ENCODE measurements at places on chromosomes 1 and 21.

GRCh38 chr1:173415490-173415889, 61.6 kb upstream of the PRDX6 start:
- DNase-seq, result no peak

- no peak for DNase-seq
These were observed 23.1 kb upstream of the RSPO1 start for GRCh38 chr1:37657620-37658412.

DNA sequence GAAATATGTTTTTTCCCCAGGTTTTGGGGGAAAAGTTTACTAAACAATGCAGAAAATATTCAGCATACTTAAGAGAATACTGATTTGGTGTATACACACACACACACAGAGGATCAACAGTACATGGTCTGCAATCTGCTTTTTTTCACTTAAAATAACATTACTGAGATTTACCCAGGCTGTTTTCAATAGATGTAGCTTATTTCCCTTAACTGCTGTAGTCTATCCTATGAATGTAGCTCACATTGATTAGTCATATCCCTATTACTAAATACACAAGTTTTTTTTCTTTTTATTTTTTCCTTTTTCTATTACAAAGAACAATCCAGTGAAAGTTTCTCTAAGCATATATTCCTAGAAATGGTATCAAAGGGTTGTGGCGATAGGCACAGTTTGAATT, 266.7 kb upstream of the GREM2 start:
- DNase-seq, result no peak

DNA sequence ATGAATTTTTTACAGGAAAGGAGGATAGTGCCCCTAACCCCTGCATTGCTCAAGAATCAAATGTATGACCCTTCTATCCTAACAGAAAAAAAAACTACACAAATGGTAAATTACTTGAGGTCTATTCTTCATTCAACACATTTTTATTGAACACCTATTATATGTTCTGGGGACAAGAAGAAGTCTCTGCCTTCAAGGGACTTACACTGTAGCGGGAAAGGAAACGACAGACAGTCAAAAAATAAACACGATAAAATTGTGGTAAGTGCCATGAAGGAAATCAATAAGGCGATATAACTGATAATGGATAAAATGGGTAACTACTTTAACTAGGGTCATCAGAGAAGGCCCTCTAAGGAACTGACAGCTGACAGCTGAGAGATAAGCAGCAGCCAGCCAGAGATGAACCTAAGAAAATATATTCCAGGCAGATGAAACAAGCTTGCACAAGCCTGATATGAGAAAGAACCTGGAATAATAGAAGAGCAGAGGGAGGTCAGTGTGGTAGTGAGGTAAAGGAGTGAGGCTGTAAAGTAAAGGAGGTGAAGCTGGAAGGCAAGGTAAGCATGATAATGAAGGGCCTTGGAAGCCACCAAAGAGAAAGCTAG, 66.4 kb downstream of the PHTF1 start:
- no peak for DNase-seq

DNA sequence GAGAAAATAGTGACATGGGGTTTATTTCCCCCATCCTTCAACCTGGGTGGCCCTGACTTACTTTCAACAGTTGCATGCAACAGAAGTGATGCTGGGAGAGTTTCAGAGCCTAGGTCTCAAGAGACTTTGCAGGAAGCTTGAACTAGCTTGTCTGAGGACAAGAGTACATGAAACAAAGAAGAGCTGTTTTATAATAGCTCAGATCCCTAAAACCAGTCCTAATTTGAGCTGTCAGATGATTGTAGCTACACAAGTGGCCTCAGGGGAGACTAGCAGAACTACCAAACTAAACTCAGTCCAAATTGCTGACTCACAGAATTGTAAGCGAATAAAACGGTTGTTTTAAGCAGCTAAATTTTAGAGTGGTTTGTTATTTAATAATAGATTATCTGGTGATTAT, 17.1 kb downstream of the RC3H1 start:
- no peak for DNase-seq

GRCh38 chr1:157367091-157367739, 185.1 kb downstream of the FCRL5 start:
- no peak for DNase-seq

- no peak for DNase-seq
These were observed 170.8 kb downstream of the SIPA1L2 start for GRCh38 chr1:232459087-232459486.

DNA sequence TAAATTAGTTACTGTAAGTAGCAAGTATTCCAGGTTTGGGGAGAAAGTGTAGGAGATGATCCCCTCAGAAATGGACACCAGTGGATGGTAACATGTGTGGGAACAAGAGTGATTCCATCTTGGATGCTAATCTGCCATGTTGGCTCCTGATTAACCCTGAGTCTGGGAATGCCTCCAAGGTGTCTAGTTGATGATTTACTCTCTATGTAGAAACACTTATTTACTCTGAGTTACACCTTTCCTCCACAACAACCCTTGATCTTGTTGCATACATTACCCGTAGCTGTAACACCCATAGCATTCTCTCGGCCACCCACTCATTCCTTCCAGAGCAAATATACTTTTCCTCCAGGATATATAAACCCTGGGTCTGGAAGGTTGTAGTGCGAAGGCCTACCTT, 315.9 kb upstream of the GREM2 start:
- no peak for DNase-seq

DNA sequence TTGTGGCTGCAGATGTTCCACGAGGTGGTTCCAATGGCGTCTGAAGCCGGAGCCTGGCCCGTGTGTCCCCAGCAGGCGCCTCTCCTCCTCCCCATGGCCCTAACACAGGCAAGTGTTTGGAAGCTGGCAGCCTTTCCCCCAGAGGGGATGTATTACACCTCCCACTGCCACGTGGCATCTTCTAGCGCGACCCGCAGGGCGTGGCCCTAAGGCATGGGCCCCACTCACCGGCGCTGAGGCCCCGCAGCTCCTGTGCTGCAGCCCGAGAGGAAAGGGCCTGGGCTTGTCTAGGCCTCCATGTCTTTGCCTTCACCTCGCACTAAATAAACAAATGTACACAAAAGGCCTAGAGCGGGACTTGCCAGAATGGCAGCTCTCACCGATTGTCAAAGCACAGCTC, 37.9 kb downstream of the SLC66A1 start:
- DNase-seq, result no peak

GRCh38 chr1:44282704-44283426, 69.6 kb downstream of the DMAP1 start:
- no peak for DNase-seq

DNA sequence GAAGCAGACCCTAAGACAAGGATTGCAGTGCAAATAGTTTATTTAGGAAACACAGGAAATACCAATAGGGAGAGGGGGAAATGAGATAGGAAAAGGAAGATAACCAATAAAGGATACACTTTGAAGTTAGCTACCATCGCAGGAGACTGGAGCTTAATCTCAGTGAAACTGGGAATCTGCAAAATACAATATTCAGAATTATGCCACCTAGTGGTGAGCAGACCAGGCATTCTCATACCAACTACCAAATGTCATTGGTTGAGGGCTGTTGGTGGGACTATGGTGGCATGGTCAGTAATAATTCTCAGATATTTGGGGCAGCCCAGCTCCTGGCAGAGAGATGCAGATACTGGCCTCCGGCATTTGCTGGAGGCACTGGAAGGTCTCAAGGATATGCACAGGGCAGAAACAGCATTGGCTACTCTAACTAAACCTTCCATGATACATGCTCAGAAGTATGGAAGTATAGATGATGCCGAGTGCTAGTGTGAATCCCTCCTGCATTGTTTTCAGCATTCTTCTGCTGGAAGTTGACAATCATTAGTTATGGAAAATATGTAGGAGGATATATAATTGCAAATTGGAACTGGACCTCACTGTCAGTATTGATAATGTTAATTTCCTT, 11.8 kb upstream of the ZFP69B start:
- DNase-seq, result no peak

DNA sequence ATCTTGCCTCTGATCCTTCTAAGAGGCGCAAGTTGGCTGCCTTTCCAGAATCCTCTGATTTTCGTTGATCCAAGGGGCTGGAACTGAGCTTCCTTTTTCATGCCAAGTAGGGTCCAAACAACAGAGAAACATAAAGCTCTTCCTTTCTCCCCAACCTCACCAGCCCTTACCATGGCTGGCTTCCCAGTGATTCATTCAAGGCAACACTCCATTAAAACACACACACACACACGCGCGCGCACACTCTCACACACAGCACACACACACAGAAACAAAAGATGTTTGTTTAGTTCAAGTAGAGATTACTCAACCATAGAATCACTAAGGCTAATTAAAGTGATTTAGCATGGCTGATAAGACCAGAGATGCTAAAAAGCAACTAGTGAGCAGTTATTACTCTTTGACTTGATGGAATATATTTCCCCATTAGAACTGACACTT, 13.0 kb upstream of the GUCA2A start:
- no peak for DNase-seq

GRCh38 chr1:229075217-229075616, 195.7 kb upstream of the RAB4A start:
- no peak for DNase-seq

DNA sequence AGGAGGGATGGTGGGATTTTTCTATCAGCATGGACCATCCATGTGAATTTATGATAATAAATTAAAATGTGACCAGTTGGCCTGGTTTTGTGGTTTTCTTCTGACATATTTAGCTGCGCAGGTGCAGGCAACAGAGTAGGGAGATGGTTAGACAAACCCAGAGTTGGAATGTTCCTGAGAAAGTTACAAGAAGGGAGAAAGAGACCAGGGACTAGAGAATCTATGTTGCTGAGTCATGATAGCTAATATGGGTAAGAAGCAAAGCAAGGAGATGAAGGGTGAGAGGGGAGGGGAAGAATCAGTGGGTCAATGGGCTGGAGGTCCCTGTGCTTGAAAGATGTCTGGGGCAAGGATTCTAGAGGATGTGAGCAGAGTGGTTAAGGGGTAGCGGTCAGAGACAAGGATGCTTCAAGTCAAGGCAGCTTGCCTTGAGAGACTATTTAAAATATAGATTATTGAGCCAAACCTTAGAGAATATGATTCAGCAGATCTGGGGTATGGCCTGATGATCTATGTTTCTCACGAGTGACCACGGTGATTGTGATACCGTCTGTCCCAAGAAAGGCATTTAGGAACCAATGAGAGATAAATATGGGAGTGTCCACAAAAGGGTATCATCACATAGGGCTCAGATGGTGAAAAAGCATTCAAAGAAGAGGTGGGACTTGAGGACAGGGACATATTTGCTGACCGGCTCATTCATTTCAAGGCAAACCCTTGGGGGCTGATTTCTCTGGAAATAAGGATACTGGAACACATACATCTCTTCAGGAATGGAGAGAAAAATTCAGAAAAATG, 219.7 kb upstream of the PLD5 start:
- DNase-seq, result no peak

- no peak for DNase-seq
These were observed 282.3 kb downstream of the DUSP10 start for GRCh38 chr1:221459558-221459957.

DNA sequence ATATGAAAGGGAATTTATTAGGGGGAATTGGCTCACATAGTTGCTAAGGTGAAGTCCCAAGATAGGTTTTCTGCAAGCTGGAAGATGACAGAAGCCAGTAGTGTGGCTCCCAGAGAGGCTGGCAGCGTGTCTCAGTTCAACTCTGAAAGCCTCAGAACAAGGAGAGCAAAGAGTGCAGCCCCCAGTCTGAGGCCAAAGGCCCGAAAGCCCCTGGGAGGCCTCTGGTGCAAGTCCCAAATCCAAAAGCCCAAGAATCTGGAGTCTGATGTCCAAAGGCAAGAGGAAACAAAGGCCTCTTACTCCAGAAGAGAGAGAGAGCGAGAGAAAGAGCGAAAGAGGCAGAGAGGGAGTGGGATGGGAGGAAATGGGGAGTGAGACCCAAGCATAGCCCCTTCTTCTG, 18.3 kb downstream of the KCNA2 start:
- DNase-seq, result no peak

DNA sequence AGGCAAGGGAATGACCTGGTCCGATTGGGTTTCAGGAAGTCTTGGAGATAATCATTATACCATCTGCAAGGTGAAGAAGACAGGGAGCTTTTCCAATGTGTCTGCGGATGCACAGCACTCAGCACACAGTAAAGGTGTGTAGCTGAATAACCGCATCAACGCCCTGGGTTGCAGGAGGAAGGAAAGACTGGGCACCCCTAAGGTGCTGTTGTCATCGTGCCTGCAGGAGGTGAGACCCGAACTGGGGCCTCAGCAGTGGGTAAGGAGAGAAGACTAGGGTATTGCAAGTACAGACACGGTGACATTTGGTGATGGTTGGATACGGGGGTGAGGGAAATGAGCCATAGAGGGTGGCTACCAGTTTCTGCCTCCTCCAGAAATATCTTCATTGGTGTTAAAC, 1.1 kb upstream of the TRIM62 start:
- no peak for DNase-seq
